ENCODE measurements at places on chromosomes 7 and 10.

- DNase-seq: no peak
These were observed at the start of gene EGFR for GRCh38 chr7:55018361-55019190. Gene EGFR (plus strand): TSS chr7:55019017. CDS start chr7:55019278, 261 bp downstream.

- DNase-seq: no peak
These were observed 32.6 kb downstream of the BEND7 start for GRCh38 chr10:13496164-13496563.

DNA sequence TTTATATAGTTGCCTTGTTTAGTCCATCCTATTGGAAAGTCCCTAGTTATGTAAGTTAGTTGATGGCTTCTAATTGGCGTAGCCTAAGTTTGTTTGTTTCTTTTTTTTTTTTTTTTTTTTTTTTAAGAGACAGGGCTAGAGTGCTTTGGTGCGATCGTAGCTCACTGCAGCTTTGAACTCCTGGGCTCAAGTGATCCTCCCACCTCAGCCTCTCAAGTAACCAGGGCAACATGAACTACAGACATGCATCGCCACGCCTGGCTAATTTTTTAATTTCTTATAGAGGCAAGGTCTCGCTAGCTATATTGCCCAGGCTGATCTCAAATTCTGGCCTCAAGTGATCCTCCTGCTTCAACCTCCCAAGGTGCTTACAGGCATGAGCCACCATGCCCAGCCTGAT is 7.1 kb downstream of the CSGALNACT2 start:
- DNase-seq: no peak

- DNase-seq: no peak
These were observed 587.8 kb downstream of the IPMK start for GRCh38 chr10:57679916-57680315.

DNA sequence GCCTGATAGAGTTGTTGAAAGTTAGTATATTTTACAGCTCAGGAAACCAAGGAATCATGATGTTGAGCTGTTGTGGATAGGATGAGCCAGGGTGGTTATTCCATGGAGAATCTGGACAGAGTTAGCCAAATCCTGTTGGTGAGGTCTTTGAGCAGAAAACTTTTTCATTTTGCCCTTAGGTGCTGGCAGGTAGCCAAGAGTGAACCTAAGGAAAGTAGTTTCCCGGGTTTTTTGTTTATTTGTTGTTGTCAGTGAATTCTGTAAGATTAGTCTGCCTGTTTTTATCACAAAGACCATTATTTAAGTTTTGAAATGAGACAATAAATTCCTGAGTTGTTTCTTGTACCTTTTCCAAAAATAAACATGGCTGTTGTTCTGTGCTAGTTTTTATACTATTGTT is 61.0 kb downstream of the GALNT11 start:
- no peak for DNase-seq

GRCh38 chr7:48734695-48735406 is 189.5 kb upstream of the CDC14C start:
- no peak for DNase-seq

DNA sequence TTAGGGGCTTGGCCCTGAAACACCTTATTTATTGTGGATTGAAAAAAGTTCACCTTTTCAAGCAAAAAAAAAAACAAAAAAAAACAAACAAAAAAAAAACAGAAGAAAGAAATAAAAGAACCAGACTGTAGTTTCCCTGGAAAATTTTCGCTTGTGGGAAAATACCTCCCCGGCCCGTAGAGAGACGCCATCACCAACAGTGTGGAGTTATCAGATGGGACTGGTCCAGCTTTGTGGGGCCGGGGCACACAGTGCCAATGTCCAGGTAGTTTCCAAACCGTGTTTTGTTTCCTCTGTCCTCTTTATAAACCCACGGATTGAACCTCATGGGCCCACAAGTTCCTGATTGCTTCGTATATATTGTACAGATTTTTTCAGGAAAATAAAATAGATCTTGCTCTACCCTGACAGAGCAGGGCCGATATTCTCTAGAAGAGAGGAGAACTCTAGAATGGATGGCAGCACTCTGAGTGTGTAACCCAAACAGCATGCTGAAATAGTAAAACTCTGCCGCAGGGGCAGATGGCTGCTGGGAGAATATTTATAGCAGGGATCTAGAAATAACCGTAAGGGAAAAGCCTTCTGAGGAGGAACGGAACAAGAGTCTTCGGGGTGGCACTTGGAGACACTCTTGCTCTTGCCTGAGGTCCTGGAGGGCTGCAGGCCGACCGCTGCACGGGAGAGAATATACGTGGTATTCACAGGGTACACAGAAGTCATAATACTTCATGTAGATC is 241.0 kb downstream of the FRMD4A start:
- no peak for DNase-seq

DNA sequence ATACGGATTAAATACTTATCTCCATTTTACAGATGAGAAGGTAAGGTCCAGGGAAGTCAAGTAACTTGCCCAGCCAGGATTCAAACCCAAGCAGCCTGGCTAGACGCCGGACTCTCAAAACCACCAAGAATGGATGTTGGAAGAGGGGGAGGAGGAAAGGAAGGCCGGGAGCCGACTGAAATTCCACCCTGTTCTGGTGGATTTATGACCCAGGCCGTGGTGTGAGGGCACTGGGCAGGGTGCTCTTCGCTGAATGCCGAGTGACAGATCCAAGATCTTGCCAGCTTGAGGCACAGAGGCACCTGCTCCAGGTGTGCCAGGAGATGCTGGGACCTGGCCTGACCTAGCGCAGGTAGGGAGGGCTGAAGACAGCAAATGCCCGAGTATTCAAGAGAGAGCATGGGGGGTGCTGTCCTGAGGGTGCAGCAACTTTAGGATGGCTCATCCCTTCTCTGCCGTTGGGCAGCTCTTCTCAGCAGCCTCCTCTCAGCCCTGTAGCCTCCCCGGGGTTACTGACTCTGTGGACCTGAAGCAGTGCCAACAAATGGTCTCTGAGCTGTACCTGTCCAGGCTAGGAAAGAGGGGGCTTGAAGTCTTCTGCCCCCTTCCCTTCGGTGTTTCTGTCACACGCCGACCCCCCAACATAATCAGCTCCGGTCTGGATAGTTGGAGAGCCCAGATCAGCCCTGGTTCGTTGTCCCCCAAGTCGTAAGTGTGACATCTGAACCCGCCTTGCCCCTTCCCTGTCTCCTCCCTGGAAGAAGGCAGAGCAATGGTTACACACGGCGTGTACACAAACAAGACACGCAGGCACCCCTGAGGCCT is 713 bp downstream of the LOXL4 start:
- DNase-seq: peak; percentile 55

DNA sequence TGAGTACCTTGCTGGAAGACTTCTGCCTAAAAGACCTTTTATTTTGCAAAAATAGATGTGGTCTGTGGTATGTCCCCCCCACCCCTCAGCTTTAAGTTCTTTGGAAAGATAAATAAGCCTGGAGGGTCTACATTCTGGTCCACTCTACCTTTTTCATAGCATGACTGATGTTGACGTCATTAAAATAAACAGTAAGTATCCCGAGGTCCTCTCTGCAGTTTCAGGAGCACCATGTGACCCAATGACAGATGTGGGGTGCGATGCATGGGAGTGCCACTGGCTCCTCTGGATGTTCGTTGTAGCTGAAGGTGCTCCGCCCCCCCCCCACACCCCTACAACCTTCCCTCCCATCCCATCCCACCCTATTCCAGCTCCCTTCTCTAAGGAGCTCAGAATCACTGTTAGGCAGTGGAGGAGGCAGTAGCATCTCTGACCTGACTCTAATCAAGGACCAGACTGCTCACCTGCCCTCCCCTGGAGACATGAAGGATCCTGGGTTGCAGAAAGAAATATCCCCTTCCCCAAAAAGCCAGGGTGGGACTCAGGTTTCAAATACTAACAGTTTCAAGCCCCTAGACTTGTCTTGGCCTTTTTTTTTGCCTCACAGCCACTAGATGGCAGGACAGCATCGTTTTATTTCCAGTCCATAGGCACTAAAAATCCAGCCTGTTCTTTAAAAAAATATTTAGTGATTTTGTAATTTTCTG is 25.1 kb downstream of the CASP7 start:
- peak; percentile 45 for DNase-seq

DNA sequence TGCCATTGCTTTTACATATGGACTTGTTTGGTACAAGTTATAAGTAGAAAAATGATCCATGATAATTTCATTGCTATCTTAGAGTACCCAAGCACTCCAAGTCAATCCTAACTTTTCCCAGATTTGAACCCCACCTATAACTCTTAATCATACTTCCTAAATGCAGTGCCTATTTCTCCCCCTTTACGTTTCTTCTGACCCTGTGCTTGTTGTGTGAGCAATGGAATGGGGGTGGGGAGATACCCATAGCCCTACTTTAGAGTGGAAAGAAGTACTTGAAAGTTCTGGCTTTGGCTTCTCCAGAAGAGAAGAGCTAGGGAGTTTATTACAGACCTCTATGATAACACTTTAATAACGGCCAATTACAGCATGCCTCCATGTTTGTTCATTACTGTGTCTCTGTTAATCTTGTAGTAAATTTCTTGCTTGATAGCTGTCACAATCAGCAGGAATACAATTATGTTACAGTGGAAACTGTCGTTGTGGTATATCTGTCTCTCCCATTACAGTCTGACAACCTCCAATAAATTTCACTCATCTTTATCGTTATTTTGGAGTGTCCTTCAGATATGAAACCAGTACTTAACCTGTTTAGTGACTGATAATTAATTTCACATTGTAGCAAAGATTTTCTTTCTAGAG is 34.0 kb downstream of the CNPY1 start:
- no peak for DNase-seq

- no peak for DNase-seq
These were observed 207.7 kb upstream of the TEX47 start for GRCh38 chr7:89002981-89003956.

GRCh38 chr7:66283003-66283920 is 78.1 kb downstream of the TPST1 start:
- DNase-seq: no peak

DNA sequence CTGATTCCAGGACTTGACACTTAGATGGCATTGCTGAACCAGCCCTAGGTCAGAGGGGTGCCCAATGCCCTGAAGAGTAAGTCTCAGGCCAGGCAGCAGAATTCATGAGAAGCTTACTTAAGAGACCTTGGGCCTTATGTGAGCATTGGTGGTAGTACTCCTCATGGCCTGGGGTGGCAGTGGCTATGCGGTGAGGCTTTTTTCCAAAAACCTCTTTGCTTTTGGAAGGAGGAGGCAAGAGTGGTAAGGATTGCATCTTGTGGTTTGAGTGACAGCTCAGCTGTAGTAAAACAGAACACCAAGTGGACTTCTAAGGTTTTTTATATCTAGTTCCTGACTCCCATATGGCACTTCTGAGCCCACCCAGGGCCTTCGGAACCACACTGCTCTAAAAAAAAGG is 459.0 kb upstream of the STEAP1 start:
- DNase-seq: no peak

- DNase-seq: no peak
These were observed 3.8 kb upstream of the CRCP start for GRCh38 chr7:66110856-66111255.

DNA sequence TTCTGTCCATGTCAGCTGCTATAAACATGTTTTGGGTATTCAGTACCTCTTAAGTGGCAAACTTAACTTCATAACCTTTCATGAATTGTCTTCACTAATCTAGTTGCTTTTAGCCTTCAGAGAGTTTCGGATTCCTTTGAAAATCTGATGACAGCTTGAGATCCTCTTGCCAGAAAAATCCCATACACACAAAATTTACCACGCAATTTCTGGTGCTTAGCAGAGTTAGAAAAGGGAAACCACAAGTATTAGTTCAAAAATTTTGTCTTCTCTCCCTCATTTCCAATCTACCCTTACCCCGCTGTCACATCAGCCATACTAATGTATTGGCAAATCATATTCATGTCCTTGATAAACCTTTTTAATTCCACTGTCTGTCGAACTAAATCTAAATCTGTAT is 72.7 kb upstream of the TMEM106B start:
- no peak for DNase-seq

DNA sequence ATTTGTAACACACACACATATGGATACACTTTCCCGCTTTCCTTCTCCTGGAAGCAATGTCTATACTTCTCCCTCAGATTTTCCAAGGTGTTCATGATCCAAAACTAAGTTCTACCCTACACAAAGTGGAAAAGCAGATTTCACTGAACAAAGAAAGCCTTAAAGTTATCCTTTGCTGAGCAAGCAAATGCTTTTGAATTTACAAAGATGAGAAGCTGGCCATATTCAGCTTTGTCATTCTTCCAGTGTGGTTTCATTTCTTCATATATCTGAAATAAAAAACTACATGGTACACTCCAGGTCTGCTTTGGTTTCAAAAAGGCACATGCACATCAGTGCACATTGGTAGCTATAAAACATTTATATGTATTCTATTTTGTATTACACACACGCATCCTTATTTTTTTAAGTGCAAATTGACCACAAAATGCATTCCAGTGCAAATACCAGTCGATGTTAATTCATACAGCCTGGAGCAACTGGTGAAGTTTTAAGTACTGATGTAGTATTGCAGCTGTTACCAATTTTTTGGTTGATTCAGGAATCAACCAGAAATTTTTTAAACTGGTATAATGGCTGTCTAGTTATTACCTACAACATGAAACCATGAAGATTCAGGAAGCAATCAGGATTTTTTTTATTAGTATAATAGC is 65.5 kb upstream of the SRPK2 start:
- DNase-seq: no peak

- no peak for DNase-seq
These were observed 60.5 kb downstream of the SH2D4B start for GRCh38 chr10:80598084-80598798.

DNA sequence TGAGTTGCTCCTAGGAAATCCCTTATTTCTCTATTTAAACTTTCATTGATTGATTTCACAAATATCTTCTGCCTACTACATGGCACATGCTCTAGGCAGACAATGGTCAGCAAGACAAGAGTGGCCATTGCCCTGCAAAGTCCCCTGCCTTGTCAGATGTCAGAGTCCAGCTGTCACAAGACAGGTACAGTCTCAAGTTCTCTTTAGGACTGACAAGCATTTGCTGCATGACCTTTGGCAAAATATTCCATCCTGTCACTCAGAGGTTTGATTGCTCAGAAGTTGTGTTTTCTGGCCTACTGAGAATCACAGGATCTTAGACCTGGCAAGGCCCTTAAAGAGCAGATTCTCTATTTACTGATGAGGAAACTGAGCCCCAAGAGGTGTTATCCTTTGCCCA is 322.3 kb upstream of the NFE2L3 start:
- no peak for DNase-seq

- peak; percentile 94 for DNase-seq
These were observed 48.7 kb upstream of the FXYD4 start for GRCh38 chr10:43322769-43323168.

DNA sequence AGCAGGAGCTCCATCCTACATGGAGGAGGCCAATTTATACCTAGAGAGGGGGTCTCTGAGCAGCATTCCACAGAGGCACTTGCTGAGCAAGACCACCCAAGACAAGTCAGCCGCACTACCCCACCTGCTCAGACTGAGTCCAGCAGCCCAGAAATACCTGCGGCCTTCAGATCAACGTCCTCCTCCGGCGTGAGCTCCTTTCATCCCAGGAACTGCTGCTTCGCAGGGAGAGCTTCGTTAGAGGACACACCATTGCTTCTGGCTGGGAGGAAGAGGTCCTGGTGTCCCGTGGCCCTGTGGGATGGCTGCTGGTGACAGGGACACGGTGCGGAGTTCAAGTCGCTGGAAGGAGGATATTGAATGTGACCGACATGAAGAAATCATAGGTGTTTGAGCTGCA is 216.9 kb upstream of the PPP2R2D start:
- no peak for DNase-seq

Measured in NCI-H82 (cell line).